ENCODE measurements at places on chromosomes 6 and 20. TPM values are rescaled to one million over a fixed set of nuclear protein-coding genes. Genes with fewer than 3 reads are reported as not detected.

Gene RIN2
- 67.0 TPM for total RNA-seq

Gene LKAAEAR1
- not detected for total RNA-seq

Gene INSM1
- total RNA-seq: 0.95 TPM

Gene C6orf163
- total RNA-seq: 6.6 TPM

Gene GTSF1L
- not detected for total RNA-seq

Gene TOX2
- total RNA-seq: 10.5 TPM

Gene C20orf141
- total RNA-seq: not detected

Gene TMEM217
- 1.1 TPM for total RNA-seq

Measured in transverse colon (tissue), 4 donors.